CD4-positive, alpha-beta T cell treated with Interferon alpha-2 for 1 hour (primary cell): ENCODE measurements at places on chromosomes 16 and 17.

- DNase-seq, result no peak
These were observed 4.4 kb downstream of the ZNF48 start for GRCh38 chr16:30399435-30400186.

GRCh38 chr16:20901436-20902112, 1.0 kb downstream of the LYRM1 start:
- DNase-seq, result peak; percentile 62

DNA sequence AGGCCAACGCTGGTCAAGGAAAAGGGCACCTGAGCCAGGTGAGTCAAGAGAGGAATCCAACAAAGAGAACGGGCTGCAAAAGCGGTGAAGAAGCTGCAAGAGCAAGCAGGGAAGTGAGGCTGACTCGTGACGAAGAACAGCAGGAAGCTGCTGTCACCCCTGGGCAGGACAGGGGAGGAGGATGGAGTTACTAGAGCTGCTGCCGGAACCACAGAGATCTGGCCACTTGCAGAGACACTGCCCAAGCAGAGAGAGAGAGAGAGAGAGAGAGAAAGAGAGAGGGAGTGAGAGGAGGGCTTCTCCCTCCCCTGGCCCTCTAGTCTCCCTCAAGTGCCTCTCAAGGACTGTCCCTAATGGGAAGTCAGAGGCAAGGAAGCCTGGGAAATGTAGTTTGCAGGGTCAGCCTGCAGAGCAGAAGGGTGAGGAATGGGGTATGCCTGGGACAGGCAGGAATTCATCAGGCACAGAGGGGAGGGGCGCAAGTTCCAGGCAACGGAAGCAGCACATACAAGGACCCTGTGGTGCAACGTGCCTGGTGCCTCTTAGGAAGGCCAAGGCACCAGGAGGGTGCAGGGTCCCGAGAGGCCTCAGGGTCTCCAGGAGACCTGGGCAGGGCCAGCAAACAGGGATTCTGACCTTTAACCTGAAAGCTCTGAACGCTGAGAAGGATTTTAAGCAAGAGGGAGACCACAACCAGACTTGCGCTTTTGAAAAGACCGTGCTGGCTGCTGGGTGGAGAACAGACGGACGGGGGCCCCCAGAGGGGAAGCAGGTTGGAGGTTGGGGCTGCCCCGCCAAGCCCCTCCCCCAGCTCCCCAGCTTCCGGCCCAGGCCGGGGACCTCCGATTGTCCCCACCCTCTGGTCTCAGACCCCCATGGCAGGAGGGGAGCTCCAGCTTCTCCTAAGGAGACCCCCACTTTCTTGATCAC, 45.8 kb upstream of the CIBAR2 start:
- DNase-seq, result peak; percentile 17

- peak; percentile 78 for DNase-seq
These were observed 1.4 kb downstream of the NOTUM start for GRCh38 chr17:81959362-81960129.

DNA sequence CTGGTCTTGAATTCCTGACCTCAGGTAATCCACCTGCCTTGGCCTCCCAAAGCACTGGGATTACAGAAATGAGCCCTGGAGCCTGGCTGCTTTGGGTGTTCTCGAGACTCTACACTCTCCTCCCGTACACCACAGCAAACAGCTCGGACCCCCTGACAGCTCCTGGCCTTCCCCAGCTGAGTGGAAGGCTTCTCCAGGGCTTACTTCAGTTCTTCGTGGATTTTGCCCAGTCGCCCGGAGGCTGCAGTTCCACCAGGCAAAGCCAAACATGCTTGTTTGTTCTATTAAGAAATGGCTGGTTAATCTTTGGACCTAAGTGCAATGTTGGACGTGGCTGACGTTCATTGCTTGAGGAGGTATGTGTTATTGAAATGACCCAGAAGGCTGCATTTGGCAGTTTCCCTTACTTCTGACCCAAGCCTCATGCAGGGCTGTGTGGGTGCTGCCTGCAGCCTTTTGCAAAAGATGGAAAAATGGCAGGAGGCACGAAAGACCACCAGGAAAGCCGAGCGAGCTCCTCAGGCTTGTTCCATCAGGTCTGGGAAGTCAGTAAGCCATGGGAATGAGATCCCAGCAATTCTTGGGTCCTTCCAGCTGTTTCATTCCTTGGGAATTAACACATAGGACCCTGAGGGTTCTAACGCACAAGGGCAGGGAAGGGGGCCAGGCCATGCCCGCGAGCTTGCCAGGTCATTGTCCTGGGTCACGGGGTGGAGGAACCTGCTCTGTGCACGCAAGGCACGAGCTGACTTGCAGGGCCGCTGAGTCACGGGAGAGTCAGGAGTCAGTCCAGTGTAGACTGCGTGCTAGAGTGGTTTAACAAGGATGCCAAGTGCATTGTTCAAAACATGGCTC, 23.9 kb upstream of the KLHDC4 start:
- DNase-seq, result no peak

- no peak for DNase-seq
These were observed 21.5 kb downstream of the SMTNL2 start for GRCh38 chr17:4605826-4606225.
